ENCODE measurements at places on chromosomes 5 and 9.

GRCh38 chr5:77627869-77628674 is 10.4 kb downstream of the OTP start:
- no peak for DNase-seq

GRCh38 chr9:5264219-5264595 is 33.0 kb downstream of the INSL4 start:
- DNase-seq = no peak

DNA sequence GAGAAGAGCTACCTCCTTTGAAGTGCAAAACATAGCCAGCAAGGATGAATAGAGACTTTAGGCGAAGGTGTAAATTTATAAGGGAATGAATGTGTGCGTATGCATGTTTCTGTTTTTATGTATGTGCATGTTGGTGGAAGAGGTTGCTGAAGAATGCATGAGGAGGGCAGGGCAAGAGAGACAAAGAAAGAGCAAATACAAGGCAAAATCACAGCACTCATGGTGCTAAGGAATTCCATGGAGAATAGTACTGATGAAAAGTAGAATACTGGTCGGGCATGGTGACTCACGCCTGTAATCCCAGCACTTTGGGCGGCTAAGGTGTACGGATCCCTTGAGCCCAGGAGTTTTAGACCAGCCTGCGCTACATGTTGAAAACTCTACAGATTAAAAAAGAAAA is 762.1 kb upstream of the PTPRD start:
- no peak for DNase-seq

- DNase-seq = no peak
Observed at GRCh38 chr9:113523421-113524141, 60.1 kb downstream of the RGS3 start.

DNA sequence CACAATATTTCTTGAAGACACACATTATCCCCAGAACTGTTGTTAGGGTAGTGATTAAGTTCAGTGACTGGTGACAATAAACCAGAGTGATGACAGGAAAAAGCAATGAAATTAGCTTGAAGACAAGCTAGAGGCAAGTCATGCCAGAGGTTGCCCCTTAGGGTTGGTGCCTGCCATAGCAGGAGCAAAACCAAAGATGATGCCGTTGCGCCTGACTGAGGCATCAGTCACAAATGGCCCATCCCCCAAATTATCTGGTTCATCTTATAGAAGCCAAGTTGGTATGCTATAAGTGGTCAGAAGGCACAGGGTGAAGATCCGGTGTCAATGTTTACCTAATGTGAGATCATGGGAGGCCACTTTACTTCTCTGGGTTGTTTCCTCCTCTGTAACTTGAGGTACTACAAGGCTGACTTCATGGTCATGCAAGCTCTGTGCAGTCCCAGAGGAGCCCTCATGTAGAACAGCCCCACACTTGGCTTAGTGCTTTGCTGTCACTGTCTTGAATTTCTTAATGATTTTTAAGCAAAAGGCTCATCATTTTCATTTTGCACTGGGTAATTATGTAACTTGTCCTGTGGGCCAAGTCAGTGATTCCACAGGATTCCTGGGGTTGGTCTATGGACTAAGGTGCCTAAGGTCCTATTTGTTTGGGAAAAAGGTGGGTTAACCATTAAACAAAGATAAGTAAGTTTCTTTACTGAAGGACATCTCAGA is 211.3 kb downstream of the MAN2A1 start:
- DNase-seq = no peak

GRCh38 chr5:136781464-136781863 is 416.1 kb upstream of the TRPC7 start:
- DNase-seq = no peak

GRCh38 chr9:37999588-38000189 is 69.3 kb downstream of the SHB start:
- no peak for DNase-seq

GRCh38 chr9:136181784-136182419 is 23.0 kb downstream of the LHX3 start:
- DNase-seq = no peak

DNA sequence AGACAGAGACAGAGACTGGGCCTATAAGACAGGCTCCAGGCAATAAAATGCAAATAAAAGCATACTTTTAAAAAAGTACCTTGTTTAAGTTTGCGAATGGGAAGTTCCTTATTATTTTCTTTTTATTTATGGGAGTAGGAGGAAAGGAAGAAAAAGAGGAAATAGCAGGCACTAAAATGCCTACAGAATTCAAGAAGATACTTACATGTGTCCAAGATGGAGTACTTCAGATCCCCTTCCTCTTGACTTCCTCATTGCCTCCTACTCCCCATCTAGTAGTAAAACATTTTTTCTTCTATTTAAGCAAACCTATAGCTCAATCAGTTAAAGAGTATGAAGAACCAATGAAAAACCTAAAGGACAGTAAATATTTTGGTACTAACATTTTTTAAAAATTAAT is 24.8 kb downstream of the GKAP1 start:
- no peak for DNase-seq

GRCh38 chr9:130640681-130641080 is 23.7 kb upstream of the PRDM12 start:
- DNase-seq = no peak

DNA sequence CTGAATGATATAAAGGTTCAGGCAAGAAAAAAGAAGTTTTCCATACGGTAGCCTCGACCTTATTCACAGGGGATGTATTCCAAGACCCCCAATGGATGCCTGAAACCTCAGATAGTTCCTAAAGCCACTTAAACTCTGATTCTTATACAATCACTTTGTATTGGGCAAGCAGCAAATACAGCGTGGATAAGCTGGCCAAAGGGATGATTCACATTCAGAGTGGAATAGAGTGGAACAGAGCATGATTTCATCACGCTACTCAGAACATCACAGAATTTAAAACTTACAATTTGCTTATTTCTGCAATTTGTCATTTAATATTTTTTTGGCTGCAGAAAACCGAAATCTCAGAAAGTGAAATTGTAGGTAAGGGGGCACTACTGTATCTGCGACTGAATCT is 40.5 kb upstream of the CDH18 start:
- no peak for DNase-seq

- no peak for DNase-seq
Observed at GRCh38 chr9:107308461-107308860, 25.4 kb downstream of the RAD23B start.

DNA sequence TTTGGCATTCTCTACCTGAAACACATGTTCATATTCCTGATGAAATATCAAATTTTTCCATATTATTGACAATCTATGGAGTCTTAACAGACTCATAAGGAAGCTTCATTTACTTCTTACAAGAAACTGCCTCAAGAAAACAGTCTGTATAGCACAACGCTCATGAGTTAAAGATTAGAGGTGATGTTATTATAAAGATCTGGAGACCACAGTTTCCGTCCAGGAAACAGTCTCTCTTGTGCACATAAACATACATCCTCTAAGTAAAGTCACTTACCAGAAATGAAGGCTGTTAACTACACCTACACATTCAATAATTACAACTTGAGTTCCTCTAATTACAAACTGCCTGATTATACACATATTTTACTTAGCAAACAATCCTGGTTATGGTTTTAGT is 86.9 kb downstream of the RAPGEF6 start:
- DNase-seq = no peak

DNA sequence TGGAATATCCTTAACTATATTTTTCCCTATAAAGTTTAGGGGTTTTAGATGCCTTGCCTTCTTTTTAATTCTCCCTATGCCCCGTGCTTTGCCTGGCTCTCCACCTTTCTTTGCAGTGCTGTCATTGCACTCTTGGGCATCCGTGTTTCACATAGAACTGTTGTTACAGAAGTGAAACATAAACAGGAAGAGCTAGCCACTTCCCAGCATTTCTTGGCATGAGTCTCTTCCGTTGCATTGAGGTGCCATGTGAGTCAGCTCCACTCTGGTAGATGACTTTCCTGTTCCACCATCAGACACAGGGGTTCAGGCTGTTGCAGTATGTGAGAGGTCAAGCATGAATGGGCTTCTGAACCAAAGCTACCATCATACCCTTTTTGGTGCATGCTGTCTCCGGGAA is 73.4 kb downstream of the ANGPTL2 start:
- no peak for DNase-seq

- DNase-seq = no peak
Observed at GRCh38 chr5:133382661-133383579, 229.4 kb downstream of the FSTL4 start.

DNA sequence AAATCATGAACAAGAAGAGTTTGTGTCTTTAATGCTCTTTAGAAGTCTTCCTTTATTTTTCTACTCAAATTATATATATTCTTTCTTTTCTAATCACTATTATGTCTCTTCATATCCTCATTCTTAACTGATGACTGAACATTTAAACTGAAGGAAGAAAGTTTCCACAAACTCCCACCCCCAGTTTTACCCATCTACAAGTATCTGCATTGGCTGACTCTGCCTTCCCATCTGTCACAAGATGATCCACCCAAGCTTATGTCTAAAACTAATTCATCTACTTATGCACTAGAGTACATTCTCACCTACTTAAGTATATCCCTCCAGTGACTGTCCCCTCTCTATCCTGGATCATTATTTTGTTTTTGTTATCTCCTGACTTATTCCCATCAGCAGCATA is 344.5 kb downstream of the PRR16 start:
- DNase-seq = no peak

DNA sequence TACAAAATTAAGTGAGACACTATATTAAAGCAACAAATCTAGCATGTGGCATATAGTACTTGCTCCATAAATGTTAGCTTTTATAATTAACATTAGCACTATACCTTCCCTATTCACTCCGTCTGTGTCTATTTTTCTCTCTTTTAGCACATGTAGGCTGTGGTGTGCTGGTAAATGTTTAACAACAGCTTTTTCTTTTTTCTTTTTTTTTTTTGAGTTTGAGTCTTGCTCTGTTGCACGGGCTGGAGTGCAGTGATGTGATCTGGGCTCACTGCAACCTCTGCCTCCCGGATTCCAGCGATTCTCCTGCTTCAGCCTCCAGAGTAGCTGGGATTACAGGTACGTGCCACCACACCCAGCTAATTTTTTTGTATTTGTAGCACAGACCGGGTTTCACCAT is 62.1 kb downstream of the SPRY4 start:
- DNase-seq = no peak

DNA sequence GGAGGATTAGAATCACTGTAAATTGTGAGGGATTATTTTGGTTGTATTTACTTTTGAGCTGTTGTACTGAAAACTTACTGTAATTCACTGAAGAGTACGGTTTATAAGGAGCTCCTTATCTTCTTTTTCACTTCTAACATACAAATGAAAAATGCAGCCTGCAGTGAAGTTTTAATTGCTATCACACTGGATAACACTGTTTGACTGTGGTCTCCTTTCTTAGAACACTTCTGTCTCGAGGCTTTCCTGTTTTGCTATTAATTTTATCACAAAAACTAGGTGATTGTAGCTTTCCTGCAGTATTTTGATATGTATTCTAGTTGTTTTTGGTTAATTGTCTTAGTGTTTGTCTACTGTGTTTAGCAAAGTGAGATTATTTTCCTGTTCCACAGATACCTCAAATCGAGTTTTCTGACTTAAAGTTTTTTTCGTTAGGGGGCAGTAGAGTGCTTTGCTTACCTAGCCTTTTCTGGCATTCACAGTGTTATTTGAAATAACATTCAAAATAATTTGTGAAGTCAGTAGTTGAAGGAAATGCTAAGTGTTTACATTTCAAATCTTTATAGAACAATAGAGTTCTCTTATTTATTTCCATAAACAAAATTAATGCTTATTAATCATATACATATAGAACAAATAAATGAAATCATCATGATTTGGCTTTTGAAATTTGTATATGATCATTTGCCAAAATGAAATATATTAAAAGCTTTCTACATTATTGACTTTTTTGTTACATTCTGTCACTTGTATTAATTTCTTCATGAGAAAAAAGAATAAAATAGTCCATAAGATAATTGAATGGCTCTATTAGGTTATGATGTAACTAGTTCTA is 52.9 kb downstream of the COMMD10 start:
- no peak for DNase-seq

- no peak for DNase-seq
Observed at GRCh38 chr9:126752376-126752775, 52.5 kb upstream of the ZBTB43 start.

DNA sequence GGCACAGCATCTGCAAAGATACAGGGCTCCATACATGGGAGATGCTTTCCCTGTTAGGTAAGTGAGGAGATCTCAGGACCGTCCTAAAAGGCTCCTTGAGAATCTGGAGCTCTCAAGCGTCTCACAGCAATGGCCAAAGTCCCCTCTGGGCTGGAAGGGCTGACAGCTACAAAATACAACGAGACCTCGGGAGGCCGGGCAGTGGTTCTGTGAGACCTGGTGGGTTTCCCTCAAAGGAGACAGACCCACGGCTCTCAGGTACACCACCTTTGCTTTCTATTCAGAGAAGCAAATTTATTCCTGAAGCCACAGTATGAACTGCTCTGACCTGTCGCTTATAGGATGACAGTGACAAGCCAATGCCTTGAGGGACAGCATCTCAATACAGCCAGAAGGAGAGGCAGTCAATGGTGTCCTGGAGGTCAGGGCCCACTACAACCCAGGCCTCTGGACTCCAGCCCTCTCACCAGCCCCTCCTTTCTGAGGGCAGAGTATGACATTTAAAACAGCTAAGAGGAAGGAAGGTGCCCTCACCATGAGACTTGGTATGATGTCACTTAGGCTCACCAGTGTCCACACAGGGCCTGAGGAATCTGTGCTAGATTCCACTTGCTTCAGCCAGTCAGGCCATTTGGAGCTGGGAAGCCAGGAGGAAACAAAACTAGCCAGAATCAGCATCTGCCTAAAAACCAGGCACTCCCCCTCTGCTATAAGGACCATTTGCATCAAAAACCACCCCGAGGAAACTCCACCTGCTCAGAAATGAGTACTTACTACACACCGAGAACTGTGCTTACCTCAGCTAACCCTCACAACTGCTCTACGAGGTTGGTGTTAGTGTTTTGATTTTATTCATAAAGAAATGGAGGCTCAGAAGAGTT is 86.5 kb upstream of the FSTL4 start:
- no peak for DNase-seq

- no peak for DNase-seq
Observed at GRCh38 chr5:86689103-86689729, 71.5 kb downstream of the COX7C start.

- DNase-seq = no peak
Observed at GRCh38 chr5:25435882-25436281, 791.1 kb upstream of the CDH10 start.

GRCh38 chr5:117982691-117983090 is 1005.7 kb downstream of the DTWD2 start:
- no peak for DNase-seq
